ENCODE measurements at places on chromosomes 16 and 17.

GRCh38 chr17:67019809-67020208 is 24.5 kb upstream of the CACNG1 start:
- no peak for DNase-seq

DNA sequence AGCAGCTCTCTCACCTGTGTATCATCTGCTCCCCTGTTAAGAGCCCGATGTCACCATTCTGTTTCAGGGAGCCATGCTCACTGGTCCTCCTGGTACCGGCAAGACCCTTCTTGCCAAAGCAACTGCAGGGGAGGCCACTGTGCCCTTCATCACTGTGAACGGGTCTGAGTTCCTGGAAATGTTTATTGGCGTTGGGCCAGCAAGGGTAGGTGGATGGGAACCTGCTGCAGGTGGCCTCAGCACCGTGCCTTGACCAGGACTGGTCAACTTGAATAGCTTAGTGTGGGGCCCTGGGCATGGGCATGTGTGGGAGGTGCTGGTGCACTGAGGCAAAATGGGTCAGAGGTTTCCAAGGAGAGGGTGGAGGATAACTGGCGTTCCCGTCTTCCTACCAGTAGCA is 28.5 kb downstream of the DBNDD1 start:
- no peak for DNase-seq

DNA sequence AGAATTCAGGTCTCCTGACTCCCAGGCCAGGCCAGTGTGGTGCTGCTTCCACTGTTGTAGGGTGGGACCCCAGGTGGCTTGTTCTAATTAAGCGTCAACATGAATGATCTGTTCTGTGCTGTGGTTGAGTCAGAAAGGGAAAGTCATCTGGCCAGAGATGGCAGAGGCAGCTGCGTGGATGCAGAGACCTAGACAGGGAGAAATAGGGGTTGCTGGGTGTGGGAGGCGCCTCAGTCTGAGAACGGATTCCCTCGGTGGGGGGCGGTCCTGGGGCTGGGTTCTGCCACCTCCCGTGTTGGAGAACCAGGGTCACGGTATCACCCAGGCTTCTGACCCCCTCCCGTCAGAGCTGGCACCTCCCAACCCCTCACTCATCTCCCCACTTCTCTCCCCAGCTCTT is 5.6 kb downstream of the FBRS start:
- DNase-seq, result no peak

GRCh38 chr17:80260791-80261158 is at the start of gene RNF213:
TSS of gene RNF213 (plus strand) at chr17:80260852. CDS start at chr17:80263682, 2,830 bp downstream.
- peak; percentile 60 for DNase-seq

GRCh38 chr17:40321961-40322357 is 13.0 kb downstream of the RARA start:
- DNase-seq, result peak; percentile 75

DNA sequence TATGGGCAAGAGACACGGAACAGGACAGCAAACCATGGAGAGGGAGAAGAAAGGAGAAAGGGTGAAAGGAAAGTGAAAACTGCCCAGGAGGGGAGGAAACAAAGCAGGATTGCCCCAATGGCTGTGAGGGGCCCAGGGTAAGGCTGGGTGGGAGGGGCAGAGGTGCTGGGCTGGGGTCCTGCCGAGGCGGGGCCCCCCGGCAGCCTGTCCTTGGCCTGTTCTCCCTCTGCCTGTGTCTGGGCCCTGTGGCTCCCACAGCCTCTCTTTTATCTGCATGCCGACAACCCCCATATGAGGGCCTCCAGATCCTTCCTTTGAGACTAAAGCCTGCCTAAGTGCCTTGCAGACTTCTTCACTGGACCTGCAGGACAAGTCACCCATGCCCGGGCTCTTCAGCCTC is 15.5 kb downstream of the ZNHIT3 start:
- DNase-seq, result no peak

DNA sequence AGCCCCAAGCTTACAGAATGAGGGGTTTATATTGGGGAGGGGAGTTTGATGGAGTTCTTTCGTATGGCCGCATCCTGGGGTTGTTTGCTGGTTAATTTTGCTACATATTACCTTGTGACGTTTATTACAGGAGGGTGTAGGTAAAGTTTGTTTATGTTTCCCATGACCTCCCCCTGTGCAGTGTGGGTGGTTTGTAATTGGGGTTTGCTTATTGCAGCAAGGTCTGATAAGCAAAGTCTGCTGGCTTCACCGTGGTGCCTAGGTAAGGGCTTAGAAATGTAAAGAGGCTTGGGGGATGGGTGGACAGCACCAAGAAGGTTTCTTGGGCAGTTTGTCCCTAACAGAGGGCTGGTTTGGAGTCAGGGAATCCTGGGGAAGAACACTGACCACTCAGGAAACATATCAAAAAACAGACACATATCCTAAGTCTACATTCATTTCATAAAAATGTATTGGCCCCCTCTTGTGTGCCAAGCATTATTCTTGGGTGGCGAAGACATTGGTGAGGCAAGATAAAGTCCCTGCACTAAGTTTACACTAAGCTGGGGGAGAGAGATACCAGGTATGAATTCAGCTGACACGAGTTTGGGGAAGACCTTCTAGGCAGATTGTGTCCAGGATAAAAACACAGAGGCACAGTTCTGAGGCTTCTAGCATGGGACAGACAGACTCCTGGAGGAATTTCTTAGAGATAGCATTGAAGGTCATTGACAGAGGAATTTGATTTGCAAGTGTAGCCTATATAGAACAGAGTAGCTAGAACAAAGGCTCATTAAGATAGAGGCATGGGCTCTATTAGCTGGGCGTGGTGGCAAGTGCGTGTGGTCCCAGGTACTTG is 9.5 kb downstream of the ZNF764 start:
- no peak for DNase-seq

- DNase-seq, result no peak
These were observed 24.9 kb downstream of the FBXO31 start for GRCh38 chr16:87358696-87359095.

GRCh38 chr17:66580184-66580955 is 254.5 kb upstream of the CACNG5 start:
- peak; percentile 57 for DNase-seq

All from femur (tissue), 1 donor.